Naive thymus-derived CD8-positive, alpha-beta T cell (primary cell): ENCODE measurements at places on chromosomes 2 and 18.

GRCh38 chr2:106124905-106125549 lies 69.1 kb downstream of the UXS1 start:
- DNase-seq = no peak

DNA sequence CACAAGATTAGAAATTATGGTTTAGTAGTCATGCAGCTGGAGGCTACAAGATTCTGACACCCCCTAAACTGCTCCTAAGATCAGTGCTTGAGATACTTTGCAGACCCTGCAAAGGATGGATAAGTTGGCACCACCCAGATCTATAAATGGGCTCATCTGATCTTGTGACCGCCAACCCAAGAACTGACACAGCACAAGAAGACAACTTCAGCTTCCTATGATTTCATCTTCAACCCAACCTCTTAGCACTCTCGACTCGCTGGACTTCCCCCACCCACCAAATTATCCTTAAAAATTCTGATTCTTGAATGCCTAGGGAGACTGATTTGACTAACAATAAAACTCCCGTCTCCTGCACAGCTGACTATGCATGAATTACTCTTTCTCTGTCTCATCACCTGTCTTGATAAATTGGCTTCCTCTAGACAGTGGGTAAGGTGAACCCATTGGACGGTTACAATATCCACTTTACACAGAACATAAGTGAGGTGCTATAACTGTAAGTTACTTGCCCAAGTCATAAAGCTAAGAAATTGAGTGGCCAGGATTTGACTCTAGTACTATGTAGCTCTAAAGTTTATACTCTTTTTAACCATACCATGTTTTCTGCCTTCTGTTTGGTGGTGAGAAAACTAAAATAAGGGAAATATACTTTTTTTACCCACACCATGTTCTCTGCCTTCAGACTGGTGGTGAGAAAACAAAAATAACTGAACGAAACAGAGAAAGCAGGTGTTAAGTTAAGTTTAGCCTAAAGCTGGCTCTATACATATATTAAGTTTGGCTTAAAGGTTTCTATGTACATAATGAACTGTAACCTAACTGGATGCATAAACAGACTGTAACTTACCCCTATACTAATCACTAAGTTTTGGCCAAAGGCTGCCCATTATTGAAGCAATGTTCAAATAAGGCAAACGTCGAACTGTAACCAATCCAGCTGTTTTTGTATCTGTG lies 962.3 kb upstream of the NXPH2 start:
- no peak for DNase-seq

GRCh38 chr18:34543356-34543755 lies 166.7 kb upstream of the DTNA start:
- no peak for DNase-seq

- no peak for DNase-seq
Measured at GRCh38 chr2:85446296-85447221, 28.0 kb downstream of the SH2D6 start.

- DNase-seq = no peak
Measured at GRCh38 chr2:227849906-227850305, 21.5 kb upstream of the DAW1 start.

DNA sequence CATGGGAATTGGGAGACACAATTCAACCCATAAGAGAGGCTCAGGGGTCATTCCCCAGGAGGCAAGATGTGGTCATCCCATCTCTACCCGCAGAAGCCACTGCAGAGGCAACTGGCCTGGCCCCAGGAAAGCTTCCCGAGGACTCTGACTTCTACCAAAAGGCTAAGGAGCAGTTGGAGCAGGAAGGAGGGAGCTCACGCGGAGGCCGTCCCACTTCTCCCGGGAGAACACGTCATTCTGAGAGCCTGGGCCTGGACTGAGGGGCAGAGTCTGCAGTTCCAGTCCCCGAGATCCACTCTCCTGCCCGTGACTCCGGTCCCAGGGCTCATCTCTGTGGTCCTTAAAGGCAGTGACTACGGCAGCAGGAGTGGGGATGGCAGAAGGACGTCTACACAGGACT lies 69.0 kb upstream of the TAF1B start:
- no peak for DNase-seq

GRCh38 chr2:20451000-20451290 lies 4.1 kb downstream of the RHOB start:
- DNase-seq = no peak

DNA sequence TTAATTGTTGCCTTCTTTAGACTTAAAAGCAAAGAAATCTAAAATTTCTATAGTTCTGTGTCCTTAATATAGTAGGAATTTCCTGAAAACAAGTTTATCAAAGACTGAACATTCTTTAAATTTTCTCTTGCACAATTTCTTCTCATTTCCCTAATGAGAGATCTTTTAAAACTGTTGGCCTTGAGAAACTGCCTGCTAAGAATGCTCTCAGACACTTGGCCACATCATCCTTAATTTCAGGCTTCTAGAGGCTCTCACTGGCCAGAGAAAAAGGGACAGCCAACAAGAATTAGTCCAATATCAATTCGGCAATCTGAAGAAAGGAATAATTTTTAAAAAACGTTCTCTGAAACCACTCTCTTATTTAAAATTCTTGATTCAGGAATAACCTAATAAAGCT lies 167.0 kb upstream of the CREB1 start:
- no peak for DNase-seq
